ENCODE measurements at places on chromosomes 3 and 15. TPM values are rescaled to one million over a fixed set of nuclear protein-coding genes. Genes with fewer than 3 reads are reported as not detected.

GRCh38 chr15:42191610-42192346 is 16.3 kb downstream of the VPS39 start:
- no peaks in the 10 kb centered on the region for H3K27me3 ChIP-seq
- H3K4me3 ChIP-seq: no peak overlapping the region
- peaks cover 18% of the 10 kb centered on the region for H3K36me3 ChIP-seq
- no peak overlapping the region for H3K27ac ChIP-seq

- no peak for DNase-seq
- H3K4me1 ChIP-seq: no peaks in the 10 kb centered on the region
Measured at GRCh38 chr3:181660337-181660736, 51.4 kb upstream of the SOX2 start.

GRCh38 chr3:114308377-114308776 is 14.5 kb downstream of the TIGIT start:
- no peak overlapping the region for H3K27ac ChIP-seq
- no peaks in the 10 kb centered on the region for H3K4me1 ChIP-seq
- H3K4me3 ChIP-seq: no peak overlapping the region
- DNase-seq: no peak

DNA sequence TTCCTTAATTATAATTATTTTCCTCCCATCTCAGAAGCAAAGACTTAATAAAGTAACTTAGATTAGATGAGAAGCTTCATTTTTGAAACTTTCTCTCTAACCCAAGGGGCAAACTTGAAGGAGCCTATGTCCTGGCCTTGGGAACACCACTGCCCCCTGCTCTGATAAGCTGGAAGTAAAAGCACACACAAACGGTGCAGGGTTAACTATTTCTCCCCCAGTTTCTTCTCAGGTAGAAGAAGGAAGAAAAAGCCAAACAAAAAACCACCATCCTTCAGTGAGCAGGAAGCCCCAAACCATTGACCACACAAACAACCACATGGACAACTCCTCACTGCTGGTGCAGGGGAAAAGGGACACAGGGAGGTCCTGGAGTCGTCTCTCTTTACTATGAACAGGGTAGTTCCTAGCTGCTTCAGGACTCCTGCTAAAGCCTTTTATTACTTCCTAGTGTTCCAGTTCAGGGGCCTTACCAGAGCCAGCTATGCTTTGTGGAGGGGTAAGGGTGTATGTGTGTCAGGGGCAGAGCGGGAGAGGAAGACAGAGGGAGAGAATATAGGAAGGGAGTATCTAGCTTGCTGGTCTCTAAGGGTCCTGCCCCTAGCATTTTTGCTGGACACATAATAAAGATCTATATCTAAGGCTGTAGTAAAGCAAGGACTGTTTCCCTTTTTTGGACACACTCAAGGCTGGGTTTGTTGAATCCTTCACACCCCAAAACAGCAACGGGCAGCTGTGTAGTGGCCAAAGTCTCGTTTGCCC is 94.0 kb upstream of the UMPS start:
- peaks cover 6% of the 10 kb centered on the region for H3K4me1 ChIP-seq
- H3K4me3 ChIP-seq: no peak overlapping the region
- H3K27ac ChIP-seq: no peak overlapping the region
- no peaks in the 10 kb centered on the region for H3K27me3 ChIP-seq
- H3K36me3 ChIP-seq: no peaks in the 10 kb centered on the region
- DNase-seq: no peak

GRCh38 chr15:43091859-43092258 is 14.0 kb downstream of the UBR1 start:
- no peak overlapping the region for H3K27ac ChIP-seq
- no peaks in the 10 kb centered on the region for H3K27me3 ChIP-seq
- no peak for DNase-seq
- H3K4me3 ChIP-seq: no peak overlapping the region
- no peaks in the 10 kb centered on the region for H3K36me3 ChIP-seq
- peaks cover 3% of the 10 kb centered on the region for H3K4me1 ChIP-seq

GRCh38 chr15:28021281-28022039 is 77.7 kb downstream of the OCA2 start:
- H3K4me1 ChIP-seq: peaks cover 25% of the 10 kb centered on the region
- H3K36me3 ChIP-seq: no peaks in the 10 kb centered on the region
- H3K27me3 ChIP-seq: no peaks in the 10 kb centered on the region
- DNase-seq: peak; percentile 97
- H3K27ac ChIP-seq: peak overlapping the region; percentile 77
- no peak overlapping the region for H3K4me3 ChIP-seq

DNA sequence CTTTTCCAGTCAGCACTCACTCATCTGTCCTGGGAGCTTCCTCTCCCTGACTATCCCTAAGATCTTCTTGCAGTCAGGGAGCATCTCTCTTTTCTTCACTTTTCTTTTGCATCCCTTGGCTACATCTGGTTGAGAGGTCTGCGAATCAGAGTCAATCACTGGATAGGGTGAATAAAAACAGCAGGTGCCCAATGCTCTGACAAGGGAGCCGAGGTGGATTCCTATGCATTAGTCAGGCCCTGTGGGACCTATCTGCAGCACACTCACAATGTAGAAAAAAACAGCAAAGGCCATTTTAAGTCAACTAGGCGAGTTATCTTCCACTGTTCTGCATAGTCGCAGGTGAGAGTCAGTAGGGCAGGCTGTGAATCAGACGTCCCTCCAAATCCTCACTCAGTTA is 35.5 kb downstream of the DZIP1L start:
- H3K4me3 ChIP-seq: no peak overlapping the region
- no peak for DNase-seq
- no peak overlapping the region for H3K27ac ChIP-seq

- H3K4me1 ChIP-seq: no peaks in the 10 kb centered on the region
- DNase-seq: no peak
- no peaks in the 10 kb centered on the region for H3K27me3 ChIP-seq
- no peaks in the 10 kb centered on the region for H3K36me3 ChIP-seq
- H3K27ac ChIP-seq: no peak overlapping the region
Measured at GRCh38 chr3:32660634-32661033, 24.4 kb upstream of the CNOT10 start.

- H3K27ac ChIP-seq: no peak overlapping the region
- H3K27me3 ChIP-seq: no peaks in the 10 kb centered on the region
- no peak for DNase-seq
- H3K4me1 ChIP-seq: no peaks in the 10 kb centered on the region
- no peak overlapping the region for H3K4me3 ChIP-seq
- H3K36me3 ChIP-seq: no peaks in the 10 kb centered on the region
Measured at GRCh38 chr3:122668930-122669730, 11.5 kb upstream of the PARP14 start.

- no peaks in the 10 kb centered on the region for H3K36me3 ChIP-seq
- DNase-seq: no peak
- no peaks in the 10 kb centered on the region for H3K4me1 ChIP-seq
- H3K27me3 ChIP-seq: no peaks in the 10 kb centered on the region
- H3K4me3 ChIP-seq: no peak overlapping the region
Measured at GRCh38 chr15:96747291-96747690, 416.8 kb downstream of the NR2F2 start.

DNA sequence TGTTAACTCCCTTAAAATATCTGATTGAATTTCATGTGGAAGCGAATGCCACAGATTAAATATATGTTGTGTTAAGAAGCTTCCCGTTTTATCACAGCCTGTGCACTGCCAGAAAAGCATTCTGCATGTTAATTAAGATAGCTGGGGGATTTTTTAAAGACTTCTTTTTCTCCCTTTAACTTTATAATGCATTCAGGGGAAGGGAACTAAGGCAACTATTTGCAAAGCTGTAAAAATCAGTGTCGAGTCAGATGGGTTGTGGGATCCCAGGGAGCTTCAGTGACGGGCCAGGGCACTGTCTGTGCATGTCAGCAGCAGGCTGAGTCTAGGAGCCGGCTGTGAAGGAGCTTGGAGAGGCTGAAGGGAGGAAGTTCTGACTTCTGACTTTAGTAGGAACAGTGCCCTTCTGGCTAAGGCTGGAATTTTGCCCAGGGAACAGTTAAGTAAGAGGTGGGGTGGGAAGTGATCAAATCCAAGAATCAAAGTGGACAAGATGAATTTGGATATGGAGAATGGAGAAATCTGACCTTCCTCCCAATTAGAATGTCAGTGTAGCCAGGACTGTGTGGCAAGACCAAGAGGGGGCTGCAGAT is 77.7 kb downstream of the ABHD5 start:
- no peak overlapping the region for H3K4me3 ChIP-seq
- no peaks in the 10 kb centered on the region for H3K36me3 ChIP-seq
- no peaks in the 10 kb centered on the region for H3K27me3 ChIP-seq
- DNase-seq: peak; percentile 56

CCR8 gene
- total RNA-seq: not detected

TMEM266 gene
- total RNA-seq: not detected

THPO gene
- not detected for total RNA-seq

PP2D1 gene
- not detected for total RNA-seq

DNAH12 gene
- total RNA-seq: 0.11 TPM

ISLR gene
- total RNA-seq: 91.8 TPM

HSPBAP1 gene
- 17.3 TPM for total RNA-seq

All from thyroid gland (tissue), 4 donors.